Activated gamma-delta T cell (primary cell): ENCODE measurements at places on chromosomes 16 and 17.

- DNase-seq, result no peak
Measured at GRCh38 chr16:58102665-58103392, 26.4 kb downstream of the CFAP20 start.

DNA sequence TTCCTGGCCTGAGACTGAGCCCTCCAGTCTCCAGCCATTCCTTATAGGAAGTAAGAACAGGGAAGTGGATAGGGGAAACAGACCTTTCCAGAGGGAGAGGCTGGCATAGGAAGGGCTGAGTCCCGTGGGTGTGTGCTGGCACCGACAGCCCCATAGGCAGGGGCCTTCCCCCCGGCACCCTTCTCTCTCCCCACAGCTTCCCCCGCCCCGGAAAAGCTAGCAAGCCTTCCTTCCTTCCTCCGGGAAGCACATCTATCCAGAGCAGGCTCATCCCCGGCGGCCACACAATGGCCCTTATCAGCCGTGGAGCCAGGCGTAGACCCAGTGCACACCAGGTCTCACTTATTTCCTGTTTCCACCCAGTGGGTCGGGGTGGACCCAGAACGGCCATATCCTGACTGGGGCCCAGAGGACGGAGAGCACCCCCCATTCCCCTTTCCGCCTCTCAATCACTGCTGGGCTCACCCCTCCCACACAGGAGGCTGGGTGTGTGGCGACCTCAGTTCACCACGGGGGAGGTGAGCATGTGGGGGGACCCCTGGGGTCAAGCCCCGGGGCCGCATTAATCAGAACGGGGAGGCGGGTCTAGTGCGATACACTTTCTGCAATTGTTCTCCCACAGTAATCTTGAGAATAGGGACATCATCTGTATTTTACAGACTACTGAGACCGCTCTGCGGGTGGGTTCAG is 950 bp upstream of the MYO1C start:
- DNase-seq, result no peak

- DNase-seq, result no peak
Measured at GRCh38 chr16:65808790-65809189, 557.7 kb upstream of the CDH5 start.

- no peak for DNase-seq
Measured at GRCh38 chr16:4373909-4374742, 2.5 kb downstream of the VASN start.
